ENCODE measurements at places on chromosomes 2 and 18.
A peak's percentile ranks its signal among the peaks of the same experiment; 100 is the strongest.

DNA sequence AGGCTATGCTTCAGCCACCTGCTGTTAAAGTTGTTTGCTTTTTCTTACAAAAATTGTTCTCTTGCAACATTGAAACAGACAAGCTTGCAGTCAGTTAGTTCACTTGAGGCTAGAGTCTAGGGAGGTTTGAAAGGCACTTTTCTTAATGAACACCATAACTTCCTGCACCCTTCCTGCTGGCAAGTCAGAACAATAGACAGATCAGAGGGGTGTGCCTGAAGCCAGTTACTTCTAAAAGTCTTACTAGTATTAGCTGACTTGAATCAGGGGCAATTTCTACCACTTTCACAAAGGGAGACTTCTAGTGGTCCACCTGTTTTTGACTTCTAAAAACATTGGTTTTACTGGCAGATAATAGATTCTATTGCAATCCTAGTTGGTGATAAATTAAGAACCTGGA, 367.4 kb upstream of the CDH20 start:
- peak; percentile 37 for DNase-seq

- DNase-seq = no peak
Measured at GRCh38 chr2:85154048-85154753, 21.0 kb downstream of the TCF7L1 start.

DNA sequence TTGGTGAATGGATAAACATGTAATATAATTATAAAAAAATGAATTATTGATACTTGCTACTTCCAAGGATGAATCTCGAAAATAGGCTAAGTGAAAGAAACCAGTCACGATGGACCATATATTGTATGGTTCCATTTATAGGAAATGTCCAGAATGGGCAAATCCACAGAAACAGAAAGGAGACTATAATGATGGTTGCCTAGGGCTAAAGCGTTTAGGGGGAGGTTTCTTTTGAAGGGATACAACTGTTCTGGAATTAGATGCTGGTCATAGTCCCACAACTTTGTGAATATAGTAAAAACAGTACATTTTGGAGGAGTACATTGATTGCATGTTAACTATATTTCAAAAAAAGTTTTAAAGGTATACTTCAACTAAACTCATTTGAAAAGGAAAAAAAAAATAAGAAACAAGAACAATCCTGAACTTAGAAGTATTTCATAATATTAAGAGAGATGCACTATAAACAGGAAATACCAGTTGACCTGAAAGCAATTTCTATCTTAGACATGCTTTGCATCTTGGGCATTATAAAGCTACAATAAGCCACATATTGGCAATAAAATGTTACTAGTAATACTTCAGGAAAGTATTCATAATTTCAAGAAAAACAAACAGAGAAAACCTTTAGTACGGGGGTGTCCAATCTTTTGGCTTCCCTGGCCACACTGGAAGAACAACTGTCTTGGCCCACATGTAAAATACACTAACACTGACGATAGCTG, 130.0 kb downstream of the C2orf74 start:
- no peak for DNase-seq

- DNase-seq = no peak
Measured at GRCh38 chr2:54063967-54064535, 51.4 kb upstream of the ACYP2 start.

DNA sequence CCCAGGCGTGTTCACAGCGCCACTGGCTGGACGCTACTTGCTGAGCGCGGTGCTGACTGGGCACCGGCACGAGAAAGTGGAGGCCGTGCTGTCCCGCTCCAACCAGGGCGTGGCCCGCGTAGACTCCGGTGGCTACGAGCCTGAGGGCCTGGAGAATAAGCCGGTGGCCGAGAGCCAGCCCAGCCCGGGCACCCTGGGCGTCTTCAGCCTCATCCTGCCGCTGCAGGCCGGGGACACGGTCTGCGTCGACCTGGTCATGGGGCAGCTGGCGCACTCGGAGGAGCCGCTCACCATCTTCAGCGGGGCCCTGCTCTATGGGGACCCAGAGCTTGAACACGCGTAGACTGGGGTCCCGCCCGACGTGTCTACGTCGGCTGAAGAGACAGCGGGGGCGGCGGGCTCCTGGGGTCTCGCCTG, 891 bp upstream of the KHK start:
- peak; percentile 49 for DNase-seq

All from NCI-H146 (cell line).